ENCODE measurements at places on chromosomes 16 and 17. TPM values are rescaled to one million over a fixed set of nuclear protein-coding genes. Genes with fewer than 3 reads are reported as not detected.

DNA sequence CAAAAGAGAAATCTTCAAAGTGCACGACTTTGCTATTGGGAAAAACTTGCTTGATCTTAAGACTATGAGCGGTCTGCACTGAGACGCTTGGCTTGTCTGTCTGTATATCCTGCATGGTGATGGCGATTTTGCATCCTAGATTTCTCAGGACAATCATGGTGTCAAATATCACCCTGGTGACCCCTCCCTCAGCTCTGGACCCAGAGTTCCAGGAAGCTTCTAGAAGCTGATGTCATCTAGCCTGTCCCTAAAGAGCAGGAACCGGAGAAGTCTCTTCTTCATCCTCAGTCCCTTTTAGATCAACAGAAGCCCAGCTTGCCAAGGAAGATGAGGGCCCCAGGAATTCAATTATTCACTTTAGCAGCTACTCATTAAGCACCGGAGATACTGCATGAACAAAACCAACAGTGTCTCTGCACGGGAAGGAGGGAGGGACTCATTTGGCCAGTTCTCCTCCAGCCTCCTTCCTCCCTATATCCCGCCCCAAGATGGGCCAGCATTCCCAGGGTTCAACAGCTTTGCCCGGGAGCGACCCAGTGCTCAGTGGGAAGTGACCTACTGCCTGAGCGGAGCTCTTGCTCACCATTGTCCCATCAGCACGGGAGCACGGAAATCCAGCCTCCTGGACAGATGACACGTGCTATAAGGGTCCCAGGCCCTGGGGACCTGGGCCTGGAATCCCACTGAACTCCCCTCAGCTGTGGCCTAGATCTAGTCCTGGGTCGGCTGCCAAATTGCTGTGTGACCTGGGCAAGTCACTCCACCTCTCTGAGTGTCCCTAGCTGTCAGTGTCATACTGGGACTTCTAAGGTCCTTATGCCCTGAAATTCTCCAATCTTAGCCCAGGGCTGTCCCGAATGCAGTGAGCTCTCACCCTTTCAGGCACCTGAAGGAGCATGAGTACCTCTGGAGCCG is 3.8 kb downstream of the EMP2 start:
- no peak for DNase-seq

DNA sequence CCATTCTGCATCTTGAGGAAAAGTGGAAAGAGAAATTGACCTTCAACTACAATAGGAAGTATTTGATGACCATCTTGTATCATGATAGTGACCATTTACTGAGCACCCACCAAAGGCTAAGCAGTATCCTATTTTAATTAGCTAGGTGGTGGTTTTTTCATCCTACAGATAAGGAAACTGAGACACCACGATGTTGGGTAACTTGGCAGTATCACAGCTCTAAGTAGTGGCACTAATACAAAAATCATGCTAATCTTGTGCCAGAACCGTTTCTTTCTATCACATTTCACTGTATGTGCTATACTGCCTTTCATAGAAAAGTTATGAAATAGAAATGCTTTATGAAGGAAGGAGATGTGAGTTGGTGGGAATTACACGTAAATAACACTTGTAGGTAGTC is 2.3 kb downstream of the EVI2B start:
- no peak for DNase-seq

- DNase-seq = no peak
Observed at GRCh38 chr17:63931981-63932561, at the start of gene CD79B. Gene CD79B, minus strand, starts transcription at chr17:63932331. Its CDS starts 70 bp downstream, at chr17:63932261.

GRCh38 chr17:66805567-66805966 is 29.4 kb upstream of the CACNG5 start:
- DNase-seq = no peak

DNA sequence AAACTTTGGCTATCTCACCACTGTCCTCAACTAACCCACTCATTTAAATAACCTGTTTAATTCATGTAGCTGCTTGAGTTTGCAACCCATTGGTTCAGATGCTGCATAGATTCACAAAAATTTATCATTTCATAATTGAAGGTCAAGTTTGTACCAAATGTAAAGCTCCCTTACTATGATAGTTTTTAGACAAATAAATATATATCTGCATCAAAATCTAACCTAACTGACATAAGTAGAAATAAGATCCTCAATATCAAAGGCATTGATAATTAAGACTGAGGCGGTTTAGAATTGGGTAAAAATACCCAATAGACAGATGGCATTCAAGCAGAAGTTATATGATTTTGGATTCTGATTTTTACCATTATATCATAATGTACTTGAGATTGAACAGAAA is 132.9 kb upstream of the NACA2 start:
- DNase-seq = no peak

GRCh38 chr17:66450008-66450851 is 147.8 kb downstream of the PRKCA start:
- no peak for DNase-seq

GRCh38 chr16:78962457-78962929 is 638.0 kb downstream of the MAF start:
- no peak for DNase-seq

GRCh38 chr17:67280279-67280678 is 35.3 kb upstream of the HELZ start:
- DNase-seq = no peak

- no peak for DNase-seq
Observed at GRCh38 chr16:23283571-23283970, 18.5 kb upstream of the SCNN1B start.

DNA sequence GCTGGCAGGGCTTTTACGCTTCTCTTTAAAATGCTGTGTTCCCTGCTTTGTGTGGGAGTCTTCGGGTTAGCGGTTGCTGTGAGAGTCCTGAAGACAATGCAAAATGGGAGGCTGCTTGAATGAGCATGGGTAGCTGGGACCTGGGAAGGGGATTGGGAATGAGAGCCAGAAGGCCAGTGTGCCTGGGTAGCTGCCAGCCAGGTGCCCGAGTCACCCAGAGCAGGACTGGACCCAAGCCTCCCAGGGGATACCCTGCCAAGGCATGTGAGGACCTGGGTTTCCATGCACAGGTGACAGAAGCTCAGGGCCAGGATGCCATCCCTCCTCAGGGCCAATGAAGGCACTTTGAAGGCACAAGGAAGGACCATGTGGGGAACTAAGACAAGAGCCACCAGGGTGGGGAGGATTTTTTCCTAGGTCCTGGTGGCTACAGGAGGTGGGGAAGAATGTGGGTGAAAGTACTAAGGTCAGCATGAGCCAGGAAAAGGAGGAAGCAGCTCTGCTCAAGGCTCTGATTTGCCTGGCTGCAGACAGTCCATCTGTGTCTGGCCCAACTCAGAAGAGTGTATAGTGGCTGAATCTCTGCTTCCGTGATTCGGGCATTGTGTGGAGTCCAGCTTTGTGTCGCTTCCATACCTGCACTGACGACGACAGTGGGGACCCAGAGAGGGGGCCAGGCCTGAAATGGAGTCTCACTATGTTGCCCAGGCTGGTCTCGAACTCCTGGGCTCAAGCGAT is 20.5 kb downstream of the TMEM94 start:
- no peak for DNase-seq

Gene TMEM114
- 0.49 TPM for polyA plus RNA-seq

Data from large intestine (tissue), 12 donors.